ENCODE measurements at places on chromosomes 16 and 17.

DNA sequence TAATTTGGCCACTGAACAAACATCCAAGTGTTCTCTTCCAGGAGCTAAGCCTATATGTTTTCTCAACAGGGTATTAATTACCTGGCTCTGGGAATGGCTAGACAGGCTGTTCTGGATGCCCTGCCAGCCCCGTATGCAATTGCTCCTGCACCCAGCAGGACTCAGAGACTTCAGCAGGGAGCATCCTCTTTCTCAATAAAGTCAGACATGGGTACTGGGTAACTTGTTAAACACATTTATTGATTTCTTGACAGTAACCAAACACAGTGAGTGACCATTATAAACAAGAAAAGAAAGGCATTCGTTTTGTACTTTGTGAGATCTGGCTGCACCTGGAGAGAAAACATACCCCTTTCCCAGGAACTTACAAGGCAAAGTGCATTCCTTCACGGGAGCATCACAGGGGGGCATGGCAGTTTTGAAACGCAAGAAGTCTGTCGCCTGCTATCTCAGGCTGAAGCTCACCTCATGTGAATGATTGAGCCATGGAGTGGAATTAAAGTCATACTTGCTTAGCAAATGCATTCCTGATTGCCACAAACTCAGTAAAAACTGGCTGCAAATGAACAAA, 369.8 kb downstream of the UTP18 start:
- DNase-seq: no peak

DNA sequence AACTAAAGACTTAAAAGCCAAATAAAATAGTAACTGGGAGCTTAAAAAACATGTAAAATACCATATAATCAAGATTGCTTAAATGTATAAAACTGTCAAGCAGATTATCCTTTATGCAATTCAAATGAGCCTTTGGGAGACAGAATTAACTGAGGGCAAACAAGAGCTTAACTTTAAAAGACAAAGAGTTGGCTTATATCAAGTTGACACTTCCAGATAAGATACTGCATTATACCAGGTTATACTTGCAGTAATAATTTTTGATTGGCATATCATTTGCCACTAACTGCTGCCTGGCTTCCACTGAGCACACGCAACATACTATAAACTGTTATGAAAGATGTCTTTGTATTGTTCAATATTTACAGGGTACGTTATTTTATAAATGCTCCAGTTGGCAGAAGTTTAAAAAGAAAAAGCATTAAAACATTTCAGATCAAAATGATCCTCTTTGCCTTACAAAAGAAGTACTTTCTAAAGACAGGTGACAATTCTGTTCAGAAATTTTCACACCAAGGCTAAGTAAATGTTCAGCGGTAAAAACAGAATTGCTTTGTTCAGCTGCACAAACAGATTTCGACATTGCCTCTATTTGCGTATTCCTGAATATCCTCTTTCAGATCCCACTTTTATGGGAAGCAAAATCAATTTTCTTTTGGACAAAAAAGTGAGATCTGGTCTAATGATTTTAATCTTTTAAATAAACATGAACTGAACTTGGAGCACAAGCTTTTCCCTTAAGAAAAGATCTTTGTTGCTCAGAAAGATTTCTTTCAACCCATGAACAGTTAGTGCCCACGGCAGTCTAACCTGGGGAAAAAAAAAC, 50.7 kb downstream of the TOX3 start:
- DNase-seq: no peak

DNA sequence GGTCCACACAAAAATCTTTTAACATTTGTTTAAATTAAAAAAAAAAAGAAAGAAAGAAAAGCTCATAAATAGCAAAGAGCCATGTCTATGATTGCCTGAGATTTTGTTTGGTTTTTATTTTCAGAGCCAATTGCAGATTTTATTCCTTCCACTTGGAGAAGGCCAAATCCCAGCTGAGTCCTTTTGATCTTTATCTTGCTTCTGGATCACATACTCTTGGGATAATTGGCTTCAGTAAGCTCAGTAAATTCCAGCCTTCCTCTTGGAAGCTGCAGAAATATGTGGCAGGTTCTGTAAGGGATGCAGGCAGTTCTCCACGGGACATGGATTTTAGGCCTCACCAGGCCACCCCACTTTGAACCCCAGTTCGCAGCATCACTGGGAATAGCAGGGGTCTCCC, 63.3 kb upstream of the TMC5 start:
- DNase-seq: no peak

GRCh38 chr16:68526143-68526781, 12.8 kb upstream of the ZFP90 start:
- no peak for DNase-seq

DNA sequence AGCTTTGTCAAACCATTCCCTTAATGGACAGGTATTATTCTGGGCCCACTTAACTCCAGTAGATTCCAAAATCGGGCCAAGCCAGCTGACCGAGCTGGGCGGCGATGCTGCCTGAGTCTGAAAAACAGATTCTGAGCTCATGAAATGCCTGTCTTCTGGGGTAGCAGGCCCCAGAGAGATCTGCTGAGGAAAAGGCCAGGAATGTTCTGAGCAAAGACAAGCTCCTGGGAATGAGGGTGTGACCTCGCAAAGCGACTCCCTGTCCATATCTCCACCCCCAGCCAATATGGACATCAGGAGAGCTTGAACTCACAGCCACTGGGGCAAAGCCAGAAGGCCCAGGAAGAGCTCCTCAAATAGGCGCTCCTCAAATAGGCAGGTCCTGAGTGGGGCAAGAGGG, 23.7 kb downstream of the ZNF423 start:
- no peak for DNase-seq

GRCh38 chr17:2484876-2485275, 26.8 kb downstream of the METTL16 start:
- no peak for DNase-seq

- DNase-seq: no peak
Measured at GRCh38 chr16:66275775-66276428, 90.6 kb upstream of the CDH5 start.

- no peak for DNase-seq
Measured at GRCh38 chr16:70648606-70649005, 2.2 kb downstream of the IL34 start.

Measured in T-helper 2 cell (primary cell).